T-helper 2 cell (primary cell): ENCODE measurements at places on chromosomes 16 and 17.

GRCh38 chr17:42670789-42671657 is 5.8 kb downstream of the PLEKHH3 start:
- no peak for DNase-seq

- DNase-seq: no peak
Measured at GRCh38 chr17:48569240-48569582, 8.9 kb downstream of the HOXB4 start.

DNA sequence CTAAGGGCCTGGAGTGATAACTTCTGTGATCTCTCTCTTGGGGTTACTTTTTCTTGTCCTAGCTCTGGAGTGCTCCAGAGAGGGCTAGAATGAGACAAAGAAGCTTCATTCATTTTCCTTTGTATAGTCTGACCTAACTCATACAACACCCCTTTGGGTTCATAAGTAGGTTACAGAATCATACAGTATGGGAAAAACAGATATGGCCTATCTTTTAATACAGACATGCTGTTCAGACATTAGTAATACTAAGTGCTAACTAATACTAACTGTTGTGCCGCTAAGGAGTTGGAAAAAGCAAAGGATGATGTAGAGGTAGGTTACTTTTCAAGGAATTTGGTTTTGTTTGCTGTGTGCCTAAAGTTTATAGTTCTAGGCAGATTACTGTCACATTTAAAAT is 84.7 kb downstream of the NLK start:
- DNase-seq: no peak

- no peak for DNase-seq
Measured at GRCh38 chr16:81625544-81626153, 153.4 kb upstream of the PLCG2 start.

DNA sequence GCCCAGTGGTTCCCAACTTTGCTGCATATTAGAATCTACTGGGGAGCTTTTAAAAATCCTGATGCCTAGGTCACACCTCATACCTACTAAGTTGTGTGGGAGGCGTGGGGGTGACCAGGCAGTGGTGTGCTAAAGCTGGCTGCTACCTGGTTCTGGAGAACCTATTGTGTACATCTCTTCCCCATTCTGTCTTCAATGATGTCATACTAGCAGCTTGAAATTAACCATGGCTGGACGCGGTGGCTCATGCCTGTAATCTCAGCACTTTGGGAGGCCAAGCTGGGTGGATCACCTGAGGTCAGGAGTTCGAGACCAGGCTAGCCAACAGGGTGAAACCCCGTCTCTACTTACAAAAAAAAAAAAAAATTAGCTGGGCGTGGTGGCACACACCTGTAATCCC is 11.3 kb upstream of the NLK start:
- DNase-seq: no peak

DNA sequence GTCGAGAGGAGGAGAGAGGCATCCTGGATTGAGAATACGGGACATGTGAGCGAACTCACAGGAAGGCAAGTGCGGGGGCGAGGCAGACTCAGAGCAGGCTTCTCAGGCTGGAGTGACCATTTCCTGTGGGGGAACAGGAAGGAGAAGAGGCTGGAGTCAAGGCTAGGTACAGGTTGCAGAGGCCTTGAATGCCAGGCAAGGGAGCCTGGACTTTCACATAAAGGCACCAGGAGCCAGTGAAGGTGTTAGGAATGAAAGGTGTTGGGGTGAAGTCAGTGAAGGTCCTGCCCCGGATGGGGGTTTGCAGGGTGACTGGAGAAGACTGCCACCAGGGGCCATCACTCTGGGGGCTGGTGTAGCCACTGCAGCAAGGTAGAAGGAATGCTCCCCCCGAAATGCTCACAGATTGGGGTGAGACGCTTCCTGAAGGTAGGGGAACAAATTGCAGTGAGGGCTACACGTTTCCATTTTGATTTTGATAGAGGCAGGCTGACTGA is 5.3 kb upstream of the GPRC5C start:
- DNase-seq: no peak

- DNase-seq: no peak
Measured at GRCh38 chr16:83955218-83956130, 2.4 kb downstream of the OSGIN1 start.

GRCh38 chr17:44119062-44119461 is 4.4 kb downstream of the HDAC5 start:
- no peak for DNase-seq

GRCh38 chr17:70144260-70144846 is 25.0 kb upstream of the KCNJ2 start:
- no peak for DNase-seq

- no peak for DNase-seq
Measured at GRCh38 chr17:62178579-62178978, 113.5 kb upstream of the MED13 start.

GRCh38 chr17:27690882-27691281 is 59.9 kb downstream of the LGALS9 start:
- no peak for DNase-seq

DNA sequence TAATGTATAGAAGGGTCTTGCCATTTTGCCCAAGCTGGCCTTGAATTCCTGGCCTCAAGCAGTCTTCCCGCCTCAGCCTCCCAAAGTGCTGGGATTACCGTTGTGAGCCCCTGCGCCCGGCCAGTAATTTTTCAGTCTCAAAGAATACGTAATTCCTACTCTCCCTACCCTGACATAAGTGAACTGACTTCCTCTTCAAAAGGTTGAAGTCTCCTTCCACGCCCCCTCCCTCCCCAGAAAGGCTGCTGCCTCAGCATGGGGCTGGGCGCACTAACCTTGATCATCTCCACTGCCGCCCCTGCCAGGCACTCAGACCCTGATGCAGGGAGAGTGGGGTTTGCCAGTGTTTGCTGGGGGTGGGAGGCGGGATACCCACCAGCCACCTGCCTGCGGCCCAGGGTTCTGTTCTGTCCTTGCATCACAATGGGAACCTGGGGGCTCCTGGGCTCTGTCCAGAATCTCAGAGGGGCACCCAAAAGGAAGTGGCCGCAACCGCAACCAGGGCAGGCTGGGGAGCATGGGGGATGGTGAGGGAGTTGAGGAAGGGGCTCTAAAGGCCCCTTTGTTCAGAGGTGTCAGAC is 27.5 kb downstream of the KIFC3 start:
- DNase-seq: no peak

GRCh38 chr17:27542841-27543463 is 86.7 kb downstream of the KSR1 start:
- no peak for DNase-seq

DNA sequence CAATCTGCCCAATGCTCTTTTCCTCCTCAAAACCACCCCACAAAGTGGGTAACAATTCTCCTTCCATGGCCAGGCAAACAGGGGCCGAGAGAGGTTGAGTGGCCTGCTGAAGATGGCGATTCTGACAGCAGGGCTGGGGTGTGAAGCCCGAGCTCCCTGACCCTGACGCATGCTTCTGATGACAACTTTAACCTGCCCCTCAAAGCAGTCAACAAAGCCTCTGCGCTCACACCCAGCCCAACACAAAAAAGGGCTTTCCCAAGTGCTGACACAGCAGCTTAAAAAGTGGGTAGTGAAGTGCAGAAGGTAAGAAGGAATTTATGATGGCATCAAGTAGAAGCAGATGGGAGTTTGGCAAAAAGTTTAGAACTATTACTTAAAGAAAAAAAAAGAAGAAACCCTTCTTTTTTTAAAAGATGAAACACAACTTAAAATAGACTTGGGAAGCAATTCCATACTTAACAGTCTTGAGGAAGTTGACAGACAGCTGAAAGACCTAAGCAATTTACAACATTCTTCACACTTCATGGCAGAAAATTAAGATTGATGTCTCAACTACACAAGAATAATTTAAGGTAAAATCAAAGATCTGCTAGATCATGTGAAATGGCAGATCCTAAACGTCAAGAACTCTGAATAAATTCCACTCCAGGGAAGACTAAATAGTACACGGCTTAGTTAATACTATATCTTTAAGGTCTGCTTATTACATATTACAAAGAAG is 133.9 kb downstream of the PARN start:
- DNase-seq: no peak

DNA sequence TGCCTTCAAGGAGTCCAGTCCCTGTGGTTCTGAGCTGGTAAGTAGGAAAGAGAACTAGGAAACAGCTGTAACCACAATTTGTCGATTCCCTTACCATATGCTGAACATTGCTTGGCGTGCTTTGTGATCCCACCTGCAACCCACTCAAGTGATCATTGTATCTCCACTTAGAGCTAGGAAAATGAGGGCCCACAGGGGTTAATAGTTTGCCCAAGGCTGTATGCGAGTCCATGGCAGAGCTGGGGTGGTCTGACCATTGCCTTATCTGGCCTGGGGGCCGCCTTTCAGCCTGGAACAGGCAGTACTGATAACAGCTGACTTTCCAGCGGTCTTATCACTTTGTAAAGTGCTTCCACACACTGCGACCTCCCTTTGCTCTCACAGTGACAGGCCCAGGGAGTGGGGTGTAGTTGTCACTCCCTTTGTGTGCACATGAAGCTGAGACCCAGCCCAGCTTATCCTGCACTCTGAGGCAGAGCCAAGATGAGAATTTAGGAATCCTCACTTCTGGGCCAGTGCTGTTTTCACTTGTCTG is 9.8 kb downstream of the MYL4 start:
- DNase-seq: no peak

- DNase-seq: no peak
Measured at GRCh38 chr16:9102943-9103342, 11.5 kb downstream of the HAPSTR1 start.

GRCh38 chr17:15882058-15882720 is 62.7 kb upstream of the ADORA2B start:
- no peak for DNase-seq

DNA sequence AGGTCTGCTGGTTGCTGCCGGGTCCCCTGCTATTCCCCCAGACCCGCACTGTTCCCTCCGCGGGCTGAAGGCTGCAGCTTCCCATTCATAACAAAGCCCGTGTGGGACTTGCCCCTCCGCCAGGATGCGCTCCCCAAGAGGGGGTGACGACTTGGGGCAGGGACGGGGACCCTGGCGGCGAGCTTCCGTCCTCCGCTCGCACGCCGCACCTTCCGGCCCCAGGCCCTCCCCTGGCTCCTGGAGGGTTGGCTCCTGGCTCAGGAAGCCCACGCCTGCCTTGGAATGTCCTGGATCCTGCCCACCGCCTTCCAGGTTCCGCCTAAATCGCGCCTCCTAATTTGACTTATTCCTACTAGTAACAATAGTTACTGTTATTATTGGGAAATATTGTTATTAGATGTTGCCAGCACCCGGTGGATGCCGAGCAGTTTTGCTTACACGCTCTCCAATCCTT is 1.1 kb upstream of the TFAP4 start:
- DNase-seq: peak; percentile 24

- DNase-seq: no peak
Measured at GRCh38 chr17:4560421-4560820, at the start of gene GGT6. Gene GGT6 (minus strand): TSS chr17:4560577. CDS start chr17:4560521, 56 bp downstream.

DNA sequence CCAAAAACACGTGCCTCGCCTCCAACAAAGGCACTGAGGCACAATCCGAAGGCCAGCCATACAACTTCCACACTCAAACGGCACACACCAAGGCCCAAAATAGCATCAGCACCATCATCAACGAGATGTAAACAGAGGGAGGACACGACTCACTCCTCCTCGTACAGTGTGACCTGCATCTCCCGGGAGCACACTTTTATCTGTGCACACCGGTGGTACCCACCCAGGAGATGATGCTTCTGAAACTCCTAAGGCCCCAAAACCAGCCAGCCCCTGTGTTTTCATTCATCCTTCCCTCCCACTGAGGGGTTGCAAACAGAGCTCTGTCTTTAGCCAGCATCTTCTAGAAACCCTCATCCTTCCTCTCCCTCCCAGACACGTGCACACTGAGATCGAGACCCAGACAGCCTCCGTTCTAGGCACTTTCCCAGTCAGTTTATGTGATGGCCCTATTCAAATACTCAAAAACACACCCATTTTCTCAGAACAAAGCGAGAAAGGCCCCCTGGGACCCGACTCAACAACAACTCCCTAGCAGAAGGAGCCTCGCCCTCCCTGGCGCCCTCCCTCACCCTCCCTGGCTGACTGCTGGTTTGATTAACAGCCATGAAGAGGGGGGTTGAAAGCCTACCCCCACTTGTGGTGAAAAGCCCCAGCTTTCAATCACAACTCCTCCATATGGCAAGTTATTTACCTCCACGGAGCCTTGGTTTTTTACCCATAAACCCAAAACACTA is 76.3 kb downstream of the GAS7 start:
- DNase-seq: no peak

- no peak for DNase-seq
Measured at GRCh38 chr17:45315648-45316433, 979 bp downstream of the MAP3K14 start.

- no peak for DNase-seq
Measured at GRCh38 chr17:59439741-59440211, 108.3 kb downstream of the YPEL2 start.

- DNase-seq: no peak
Measured at GRCh38 chr16:57695680-57696069, 1.1 kb downstream of the DRC7 start.

- peak; percentile 6 for DNase-seq
Measured at GRCh38 chr17:14688134-14688533, 387.3 kb downstream of the HS3ST3B1 start.

GRCh38 chr16:10981697-10982216 is 37.4 kb downstream of the CLEC16A start:
- no peak for DNase-seq

DNA sequence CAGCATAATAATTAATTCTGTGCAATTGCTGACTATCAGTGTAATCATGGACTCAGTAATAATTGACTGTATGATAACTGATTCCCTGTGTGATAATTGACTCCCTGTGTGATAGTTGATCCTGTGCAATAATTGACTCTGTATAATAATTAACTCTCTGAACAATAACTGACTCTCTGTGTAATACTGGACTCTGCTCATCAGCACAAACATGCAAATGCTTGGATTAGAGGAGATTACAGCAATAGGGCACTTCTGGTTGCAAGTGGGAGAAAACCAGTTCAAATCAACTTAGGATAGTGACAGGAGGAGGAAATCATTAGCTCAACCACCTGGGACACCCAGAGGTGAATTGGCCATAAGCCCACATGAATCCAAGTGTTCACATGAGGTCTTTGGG is 582.1 kb downstream of the RBFOX1 start:
- no peak for DNase-seq

DNA sequence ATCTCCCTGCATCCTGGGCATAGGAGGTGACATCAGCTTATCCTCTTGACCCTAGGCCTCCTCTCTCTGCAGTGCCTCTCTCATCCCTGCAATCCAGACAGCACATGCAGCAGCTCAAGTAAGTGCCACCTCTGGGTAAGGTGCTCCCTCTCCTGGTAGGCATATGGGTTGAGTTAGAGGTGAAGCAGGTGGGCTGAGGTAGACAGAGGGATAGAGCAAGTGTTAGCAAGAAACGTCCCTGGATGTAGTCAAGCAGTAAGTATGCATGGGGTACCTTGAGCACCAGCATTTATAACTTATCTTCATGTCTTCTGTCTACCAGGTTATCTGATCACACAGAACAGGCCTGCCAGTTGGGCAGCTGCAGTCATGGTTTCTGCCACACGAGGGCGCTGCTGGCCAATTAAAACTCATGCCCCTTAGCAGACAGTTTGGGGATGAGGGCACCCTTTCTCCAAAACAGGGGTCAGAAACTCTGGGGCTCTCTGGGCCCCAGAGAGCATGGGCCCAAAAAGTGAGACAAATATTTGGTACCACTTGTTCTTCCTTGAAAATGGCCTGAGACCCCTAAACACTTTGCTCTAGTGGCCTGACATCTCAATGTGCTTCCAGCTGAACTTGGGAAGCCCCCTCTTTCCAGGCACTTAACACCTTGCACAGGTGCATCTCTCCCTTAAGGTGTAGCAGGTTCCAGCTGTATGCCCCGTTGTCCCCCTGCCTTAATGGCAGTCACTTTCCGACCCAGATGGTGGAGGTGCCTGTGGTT is 59.8 kb downstream of the NEUROD2 start:
- peak; percentile 56 for DNase-seq
